CD4-positive, alpha-beta T cell treated with Interleukin-21 for 1 hour (primary cell): ENCODE measurements at places on chromosomes 3 and 15.

DNA sequence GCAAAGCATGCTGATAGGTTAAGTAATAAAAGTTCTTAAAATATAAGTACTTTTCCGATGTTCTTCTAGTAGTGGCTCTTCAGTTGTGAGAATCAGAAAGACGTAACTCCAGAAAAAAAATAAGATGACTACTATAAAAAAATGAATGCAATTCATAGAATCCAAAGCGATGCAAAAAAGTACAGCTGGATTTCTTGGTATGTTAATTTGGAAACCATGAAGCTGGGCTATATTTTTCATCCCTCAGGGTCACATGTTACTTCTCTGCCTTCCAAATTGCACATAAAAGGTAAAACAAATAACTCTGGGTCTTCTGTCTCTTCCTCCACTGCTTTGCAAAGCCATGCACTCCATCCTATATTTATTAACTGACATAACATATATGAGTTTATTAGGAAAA lies 843.9 kb upstream of the DPPA4 start:
- DNase-seq = no peak

DNA sequence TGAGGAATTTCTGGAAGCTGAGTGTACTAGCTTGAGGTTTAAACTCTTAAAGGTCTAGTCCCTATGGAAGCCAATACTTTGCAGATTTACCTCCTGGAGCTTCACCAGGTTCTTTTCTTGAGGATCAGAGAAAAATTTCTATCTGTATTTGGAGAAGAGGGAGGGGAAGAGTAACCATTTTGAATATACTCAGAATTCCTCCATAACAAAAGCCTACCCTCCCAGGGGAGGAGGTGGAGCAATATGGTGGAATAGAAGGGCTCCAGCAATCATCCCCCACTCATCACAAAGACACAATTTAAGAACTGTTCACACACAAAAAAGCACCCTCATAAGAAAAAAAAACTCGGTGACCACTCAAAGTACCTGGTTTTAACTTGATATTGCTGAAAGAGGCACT lies 36.0 kb upstream of the PEX5L start:
- DNase-seq = no peak

GRCh38 chr3:25610167-25610566 lies 54.5 kb downstream of the TOP2B start:
- no peak for DNase-seq

- DNase-seq = no peak
Measured at GRCh38 chr15:76349301-76350070, 12.9 kb downstream of the ISL2 start.

DNA sequence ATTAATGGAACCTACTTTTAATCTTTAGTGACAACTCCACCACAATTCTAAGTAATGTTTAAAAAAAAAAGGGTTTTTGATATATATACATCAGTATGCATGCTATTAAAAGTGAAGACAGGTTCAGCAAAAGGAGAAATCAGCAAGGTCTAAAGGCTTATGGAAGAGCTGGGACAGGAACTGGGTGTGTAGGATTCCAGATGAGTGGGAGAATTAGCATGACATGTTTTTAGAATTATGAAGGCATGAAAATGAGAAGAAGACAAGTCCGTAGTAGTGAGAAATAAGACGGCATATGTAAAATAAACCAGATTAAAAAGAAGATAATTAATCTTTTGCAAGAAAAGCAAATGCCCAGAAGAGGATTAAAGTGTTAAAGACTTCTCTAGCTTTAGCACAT lies 52.0 kb downstream of the CBLB start:
- no peak for DNase-seq

DNA sequence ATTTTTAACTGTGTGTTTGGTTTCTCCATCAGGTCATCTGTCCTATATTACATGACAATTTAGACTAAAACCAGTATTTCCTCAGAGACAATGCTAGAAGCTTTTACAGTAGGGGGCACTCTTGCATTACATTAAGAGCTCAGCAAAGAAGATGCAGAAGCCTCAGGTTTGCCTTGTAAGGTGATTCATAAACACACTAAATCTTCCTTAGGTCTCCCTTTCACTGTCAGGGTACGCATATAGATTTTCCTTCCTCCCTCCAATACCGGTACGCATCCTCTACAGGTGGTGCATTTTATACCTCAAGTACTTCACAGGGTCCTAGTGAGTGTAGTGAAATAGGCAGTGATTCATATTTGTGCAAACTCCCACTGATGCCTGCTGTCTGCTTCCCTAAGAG lies 46.5 kb downstream of the CD86 start:
- DNase-seq = peak; percentile 72

GRCh38 chr3:136270179-136270578 lies 20.0 kb downstream of the PCCB start:
- no peak for DNase-seq

GRCh38 chr3:146542179-146542578 lies 2.2 kb downstream of the PLSCR1 start:
- peak; percentile 20 for DNase-seq

DNA sequence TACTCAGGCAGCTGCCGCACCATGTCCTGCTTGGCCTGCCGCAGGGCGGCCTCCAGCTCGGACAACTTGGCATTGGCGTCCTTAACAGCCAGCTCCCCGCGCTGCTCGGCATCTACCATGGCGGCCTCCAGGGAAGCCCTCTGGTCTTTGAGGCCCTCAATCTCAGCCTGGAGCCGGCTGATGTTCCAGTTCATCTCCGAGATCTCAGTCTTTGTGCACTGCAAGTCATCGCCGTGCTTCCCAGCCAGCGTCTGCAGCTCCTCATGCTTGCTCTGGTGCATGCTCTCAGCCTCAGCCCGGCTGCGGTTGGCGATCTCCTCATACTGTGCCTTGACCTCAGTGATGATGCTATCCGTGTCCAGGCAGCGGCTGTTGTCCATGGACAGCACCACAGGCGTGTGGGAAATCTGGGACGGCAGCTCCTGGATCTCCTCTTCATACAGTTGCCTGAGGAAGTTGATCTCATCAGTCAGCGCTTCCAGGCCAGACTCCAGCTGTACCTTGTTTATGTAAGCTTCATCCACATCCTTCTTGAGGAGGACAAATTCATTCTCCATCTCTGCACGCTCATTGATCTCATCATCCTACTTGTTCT lies 15.5 kb upstream of the PSTPIP1 start:
- no peak for DNase-seq

- DNase-seq = peak; percentile 73
Measured at GRCh38 chr3:194395778-194396538, 3.1 kb downstream of the GP5 start.

DNA sequence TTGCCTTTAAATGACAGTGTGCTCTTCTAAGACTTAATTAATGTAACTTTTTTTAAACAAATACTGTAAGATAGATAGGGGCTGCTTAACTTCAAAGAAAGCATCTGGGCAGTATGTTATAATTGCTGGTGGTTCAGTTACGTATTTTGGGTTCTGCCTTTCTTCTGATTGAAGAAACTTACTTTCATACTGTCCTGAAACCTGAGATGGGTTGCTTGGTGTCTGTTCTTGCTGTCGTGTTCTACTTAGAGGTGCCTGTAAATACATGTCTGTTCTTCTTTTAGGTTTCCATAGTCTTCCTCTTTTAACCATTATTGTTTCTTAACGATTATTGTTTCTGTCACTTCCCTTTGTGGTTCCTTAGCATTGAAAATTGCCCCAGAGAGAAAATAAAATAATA lies 297.7 kb upstream of the CHRM5 start:
- DNase-seq = no peak

GRCh38 chr3:124248471-124249028 lies 256.6 kb upstream of the ROPN1 start:
- DNase-seq = no peak

DNA sequence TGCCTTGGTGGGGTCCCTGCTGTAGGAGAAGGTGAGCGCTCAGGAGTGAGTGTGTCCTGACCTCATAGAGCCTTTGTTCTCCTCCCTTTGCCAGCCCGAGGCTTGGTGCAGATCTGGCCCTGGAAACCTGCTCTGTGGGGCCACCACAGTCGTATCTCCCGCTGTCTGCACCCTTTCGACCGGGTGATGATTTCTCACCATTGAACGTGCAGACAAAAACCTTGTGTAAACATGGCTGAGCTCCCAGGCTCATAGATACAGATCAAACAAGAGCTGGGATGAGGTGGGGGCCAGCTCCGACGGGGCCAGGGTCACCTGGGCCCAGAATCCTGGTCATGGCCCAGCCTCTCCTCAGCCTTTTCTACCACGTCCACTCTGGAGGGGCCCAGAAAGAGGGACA lies 34.6 kb upstream of the ESYT3 start:
- DNase-seq = no peak

DNA sequence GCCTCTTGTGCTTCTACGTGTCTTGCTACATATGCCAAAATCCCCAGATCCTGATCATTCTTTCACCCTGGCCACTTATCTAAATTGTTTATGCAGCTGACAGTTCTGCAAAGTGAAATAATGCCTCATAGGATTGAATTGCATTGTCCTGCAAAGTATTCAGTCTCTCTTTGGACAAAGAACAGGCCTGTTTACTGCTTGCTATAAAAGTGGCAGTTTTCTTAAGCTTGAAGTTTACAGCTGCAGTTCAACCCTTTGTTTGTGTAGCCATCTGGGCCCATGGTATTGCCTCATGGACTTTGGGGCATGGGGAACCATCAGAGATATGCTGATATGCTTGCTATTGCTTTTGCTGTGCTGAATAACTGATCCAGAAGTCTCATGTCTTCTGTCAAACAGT lies 523.2 kb downstream of the OTOL1 start:
- no peak for DNase-seq

GRCh38 chr3:152706991-152707713 lies 127.8 kb upstream of the P2RY1 start:
- DNase-seq = no peak

DNA sequence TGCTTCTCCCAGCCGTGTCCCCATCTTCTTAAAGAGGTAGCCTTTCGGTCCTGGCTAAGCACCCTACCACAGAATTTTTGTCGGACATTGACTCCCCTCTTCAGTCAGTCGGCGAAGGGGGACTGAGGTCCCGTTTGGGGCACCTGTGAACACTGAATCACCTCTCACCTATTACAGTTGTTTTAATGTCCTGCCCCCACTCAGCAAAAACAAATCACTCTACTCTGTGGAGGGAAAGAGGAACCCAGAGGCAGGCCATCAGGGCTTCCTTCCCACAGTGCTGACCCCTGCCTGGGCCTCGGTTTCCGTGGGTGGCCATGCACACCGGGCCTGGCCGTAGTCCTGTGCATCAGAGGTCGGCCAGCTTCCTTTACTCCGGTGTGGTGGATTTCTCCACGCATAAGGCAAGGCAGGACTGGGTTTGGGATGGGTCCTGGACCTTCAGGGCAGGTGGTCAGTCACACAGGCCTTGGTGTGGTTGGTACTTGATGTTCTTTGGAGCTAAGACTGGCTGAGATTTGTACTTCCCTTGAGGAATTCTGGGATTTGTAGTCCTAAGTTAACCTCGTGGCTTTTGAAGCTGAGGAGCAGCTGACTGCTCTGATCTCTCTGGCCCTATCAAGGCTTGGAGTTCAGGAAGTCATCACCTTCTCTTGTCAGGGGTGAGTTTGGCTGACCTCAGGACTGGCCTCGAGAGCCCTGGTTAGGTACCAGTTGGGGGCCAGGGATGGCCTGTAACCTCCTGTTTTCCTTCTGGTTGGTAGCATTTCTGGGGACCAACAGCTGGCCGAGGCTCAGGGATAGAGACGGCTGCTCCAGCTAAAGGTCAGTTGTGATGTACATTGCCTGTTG lies 627 bp upstream of the FAM131A start:
- no peak for DNase-seq

DNA sequence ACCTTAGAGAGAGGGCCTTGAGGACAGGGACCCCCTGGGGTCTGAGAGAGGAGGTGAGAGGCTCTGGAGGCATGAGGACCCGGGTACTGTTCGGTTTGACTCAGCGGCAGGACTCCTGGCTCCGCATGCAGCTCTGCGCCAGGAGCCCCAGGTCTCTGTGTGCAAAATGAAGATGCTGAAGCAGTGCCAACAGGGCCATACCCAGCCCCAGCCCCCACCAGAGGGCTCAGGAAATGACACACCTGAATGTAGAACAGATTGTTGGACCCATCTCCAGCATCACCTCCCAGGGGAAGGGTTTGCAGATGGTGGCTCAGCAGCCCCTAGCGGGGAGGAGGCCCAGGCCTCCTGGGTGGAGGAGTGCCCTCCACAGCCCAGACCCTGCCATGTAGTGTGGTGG lies 30.2 kb downstream of the EPHB3 start:
- DNase-seq = no peak

GRCh38 chr3:173502983-173503568 lies 105.5 kb downstream of the NLGN1 start:
- DNase-seq = no peak

- no peak for DNase-seq
Measured at GRCh38 chr3:127462111-127462655, 128.3 kb downstream of the TPRA1 start.

DNA sequence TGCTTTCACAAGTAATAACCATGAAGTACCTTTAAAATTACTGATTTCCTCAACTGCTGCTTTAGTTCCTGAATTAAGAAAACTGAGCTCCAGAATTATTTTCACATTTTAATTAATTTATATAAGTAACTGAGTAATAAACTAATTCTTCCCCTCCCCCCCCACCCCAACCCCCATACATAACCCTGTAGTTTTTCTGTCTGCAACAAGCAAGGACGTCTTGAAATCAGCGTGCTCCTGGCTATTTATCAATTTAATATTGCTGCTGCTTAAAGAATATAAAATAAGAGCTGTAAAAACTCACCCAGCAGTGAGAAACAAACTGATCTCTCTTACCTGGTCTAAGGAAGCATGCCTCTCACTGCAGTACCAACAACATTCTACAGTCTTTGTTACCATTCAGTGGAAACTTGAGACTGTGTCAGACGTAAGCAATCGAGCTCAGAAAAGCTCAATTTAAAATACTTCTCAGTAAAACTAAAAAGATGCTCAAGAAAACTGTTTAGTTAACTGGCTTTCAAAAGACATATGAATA lies 121.0 kb downstream of the TFDP2 start:
- DNase-seq = peak; percentile 60

GRCh38 chr3:270688-271087 lies 74.1 kb downstream of the CHL1 start:
- no peak for DNase-seq

DNA sequence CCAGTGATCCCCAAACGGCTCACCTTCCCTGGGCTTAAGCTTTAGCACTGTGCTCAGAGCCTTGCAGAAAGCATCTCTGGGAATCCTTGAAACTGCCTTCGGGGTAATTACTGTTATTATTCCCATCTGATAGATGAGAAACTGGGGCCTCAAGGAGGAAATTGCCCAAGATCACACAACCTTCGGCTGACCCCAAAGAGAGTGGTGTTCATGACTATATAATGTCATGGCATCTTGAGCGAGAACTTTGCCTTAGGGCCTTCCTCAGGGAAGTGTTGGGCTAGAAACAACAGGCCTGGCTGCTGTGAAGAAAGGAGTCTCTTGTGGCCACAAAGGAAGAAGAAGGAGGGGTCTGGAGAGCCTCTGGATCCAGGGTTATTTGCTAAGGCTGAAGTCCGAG lies 388.7 kb upstream of the CFAP20DC start:
- DNase-seq = no peak

DNA sequence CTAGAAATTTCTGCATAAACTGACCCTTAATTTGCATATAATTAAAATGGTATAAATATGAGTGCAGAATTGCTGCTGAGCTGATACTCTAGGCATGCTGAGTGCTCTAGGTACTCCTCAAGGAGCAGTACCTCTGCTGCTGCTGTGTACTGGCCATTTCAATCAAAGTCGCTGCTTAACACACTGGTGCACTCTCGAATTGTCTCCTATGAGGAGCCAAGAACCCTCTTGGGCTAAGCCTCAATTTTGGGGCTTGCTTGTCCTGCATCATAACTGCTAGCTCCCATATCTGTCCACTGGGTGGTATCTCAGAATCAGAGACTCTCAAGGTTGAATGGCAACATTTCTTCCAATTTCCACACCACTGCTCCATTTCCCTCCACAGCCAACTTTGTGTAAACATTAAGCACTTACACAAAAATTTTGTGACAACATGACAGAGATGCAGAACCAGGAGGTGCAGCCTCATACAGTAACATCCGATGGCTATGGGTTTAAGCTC lies 82.5 kb downstream of the XXYLT1 start:
- DNase-seq = no peak
